Heart right ventricle (tissue), 16 donors: ENCODE measurements at places on chromosomes 16 and 17. TPM values are rescaled to one million over a fixed set of nuclear protein-coding genes. Genes with fewer than 3 reads are reported as not detected.
A peak's percentile ranks its signal among the peaks of the same experiment; 100 is the strongest.

DNA sequence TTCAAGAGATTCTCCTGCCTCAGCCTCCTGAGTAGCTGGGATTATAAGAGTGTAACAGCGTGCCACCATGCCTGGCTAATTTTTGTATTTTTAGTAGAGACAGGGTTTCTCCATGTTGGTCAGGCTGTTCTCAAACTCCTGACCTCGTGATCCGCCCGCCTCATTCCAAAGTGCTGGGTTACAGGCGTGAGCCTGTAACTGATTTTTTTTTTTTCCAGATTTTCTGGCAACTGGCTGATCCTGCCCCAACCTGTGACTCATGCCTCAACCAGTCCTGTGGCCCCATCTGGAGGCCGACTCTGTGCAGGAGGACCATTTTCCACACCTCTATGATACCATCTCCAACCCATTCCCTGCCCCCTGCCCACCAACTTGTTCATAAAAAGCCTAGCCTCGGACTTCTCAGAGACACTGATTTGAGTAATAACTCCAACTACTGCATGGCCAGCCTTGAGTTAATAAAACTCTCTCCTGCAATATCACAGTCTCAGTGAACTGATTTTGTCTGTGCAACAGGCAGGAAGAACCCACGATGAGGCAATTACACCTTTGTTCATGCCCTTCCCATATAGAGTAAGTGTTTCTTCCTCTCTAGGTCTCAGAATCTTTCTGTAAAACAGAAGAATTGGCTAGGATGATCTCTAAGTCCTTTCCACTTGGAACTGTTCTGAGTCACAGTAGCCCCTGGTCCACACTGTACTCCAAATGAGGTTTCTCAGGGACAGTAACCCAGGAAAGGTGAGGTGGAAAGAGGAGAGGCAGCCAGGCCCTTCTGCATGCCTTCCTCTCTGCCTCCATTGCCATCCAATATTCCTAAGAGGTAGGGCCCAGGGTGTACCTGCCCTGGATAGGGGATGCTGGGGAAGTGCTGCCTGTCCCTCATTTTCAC, 8.8 kb upstream of the CNOT1 start:
- H3K4me3 ChIP-seq, result no peak overlapping the region
- H3K27me3 ChIP-seq, result no peaks in the 10 kb centered on the region
- H3K27ac ChIP-seq, result no peak overlapping the region
- peak; percentile 14 for DNase-seq

- no peak overlapping the region for H3K27ac ChIP-seq
- H3K4me1 ChIP-seq, result peaks cover 1% of the 10 kb centered on the region
- no peaks in the 10 kb centered on the region for H3K27me3 ChIP-seq
- no peaks in the 10 kb centered on the region for H3K36me3 ChIP-seq
- DNase-seq, result no peak
- no peak overlapping the region for H3K4me3 ChIP-seq
Observed at GRCh38 chr16:85477801-85478363, 135.2 kb upstream of the GSE1 start.

- no peak overlapping the region for H3K4me3 ChIP-seq
- DNase-seq, result no peak
- no peaks in the 10 kb centered on the region for H3K36me3 ChIP-seq
- H3K27ac ChIP-seq, result no peak overlapping the region
- H3K4me1 ChIP-seq, result peaks cover 36% of the 10 kb centered on the region
- no peaks in the 10 kb centered on the region for H3K27me3 ChIP-seq
Observed at GRCh38 chr16:84141143-84141670, 3.8 kb downstream of the HSDL1 start.

- peaks cover 26% of the 10 kb centered on the region for H3K4me1 ChIP-seq
- H3K4me3 ChIP-seq, result no peak overlapping the region
- H3K27ac ChIP-seq, result no peak overlapping the region
- H3K27me3 ChIP-seq, result peaks cover 100% of the 10 kb centered on the region
Observed at GRCh38 chr16:86499440-86499786, 10.9 kb upstream of the FOXF1 start.

DNA sequence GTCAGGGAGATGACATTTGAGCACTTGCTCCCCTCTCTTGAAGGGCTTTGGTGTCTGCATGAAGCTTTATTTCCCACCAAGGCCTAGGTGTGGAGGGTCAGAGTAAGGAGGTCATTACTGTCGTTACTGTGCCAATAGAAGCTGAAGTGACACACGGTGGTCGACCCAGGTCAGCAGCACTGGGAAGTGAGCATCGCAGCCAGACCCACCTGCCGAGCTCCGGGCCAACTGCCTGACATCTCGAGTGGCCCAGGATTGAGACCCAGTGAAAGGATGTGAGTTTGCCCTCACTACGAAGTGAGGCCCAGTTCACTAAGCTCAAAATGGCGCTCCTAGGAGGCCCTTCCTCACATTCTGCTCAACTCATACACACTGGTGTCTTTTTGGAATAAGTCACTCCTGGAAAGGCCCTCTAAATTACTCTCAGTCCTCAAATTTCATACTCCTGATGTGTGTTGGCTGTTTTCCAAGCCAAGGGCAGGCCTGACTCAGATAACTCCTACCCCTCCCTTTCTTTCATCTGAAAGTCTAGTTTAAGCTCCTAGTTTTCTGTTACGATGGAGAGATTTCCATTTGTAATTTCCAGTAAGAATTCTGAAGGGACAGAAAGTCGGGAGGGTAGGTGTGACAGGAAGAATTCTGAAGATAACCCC, 200.4 kb downstream of the LGALS9B start:
- peaks cover 6% of the 10 kb centered on the region for H3K4me1 ChIP-seq
- H3K27ac ChIP-seq, result no peak overlapping the region
- H3K4me3 ChIP-seq, result no peak overlapping the region
- no peak for DNase-seq
- peaks cover 7% of the 10 kb centered on the region for H3K36me3 ChIP-seq

DNA sequence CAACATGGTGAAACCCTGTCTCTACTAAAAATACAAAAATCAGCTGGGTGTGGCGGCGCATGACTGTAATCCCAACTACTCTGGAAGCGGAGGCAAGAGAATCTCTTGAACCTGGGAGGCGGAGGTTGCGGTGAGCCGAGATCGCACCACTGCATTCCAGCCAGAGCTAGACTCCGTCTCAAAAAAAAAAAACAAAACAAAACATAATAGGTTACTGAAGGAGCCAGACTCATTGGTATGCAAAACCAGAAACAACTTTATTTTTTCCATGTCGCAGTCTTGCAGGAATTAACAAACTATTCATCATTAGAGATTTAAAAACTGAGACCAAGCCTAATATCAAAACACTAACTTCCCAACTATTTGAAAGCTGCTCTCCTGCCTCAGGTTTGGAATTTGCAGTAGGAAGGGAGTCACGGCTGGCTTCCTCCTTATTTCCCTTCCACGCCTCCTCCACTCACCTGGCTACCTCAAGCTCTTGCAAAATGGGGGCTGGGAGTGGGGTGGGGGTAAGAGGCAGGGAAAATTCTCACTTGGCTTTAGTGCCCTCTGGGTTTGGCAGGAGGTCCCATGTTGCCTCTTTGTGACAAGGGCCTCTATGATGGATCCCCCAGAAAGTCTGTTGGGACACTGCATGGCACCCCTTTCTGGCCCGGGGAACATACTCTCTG, 34.1 kb upstream of the MYH10 start:
- H3K27ac ChIP-seq, result no peak overlapping the region
- no peaks in the 10 kb centered on the region for H3K36me3 ChIP-seq
- no peak overlapping the region for H3K4me3 ChIP-seq
- H3K27me3 ChIP-seq, result no peaks in the 10 kb centered on the region

DNA sequence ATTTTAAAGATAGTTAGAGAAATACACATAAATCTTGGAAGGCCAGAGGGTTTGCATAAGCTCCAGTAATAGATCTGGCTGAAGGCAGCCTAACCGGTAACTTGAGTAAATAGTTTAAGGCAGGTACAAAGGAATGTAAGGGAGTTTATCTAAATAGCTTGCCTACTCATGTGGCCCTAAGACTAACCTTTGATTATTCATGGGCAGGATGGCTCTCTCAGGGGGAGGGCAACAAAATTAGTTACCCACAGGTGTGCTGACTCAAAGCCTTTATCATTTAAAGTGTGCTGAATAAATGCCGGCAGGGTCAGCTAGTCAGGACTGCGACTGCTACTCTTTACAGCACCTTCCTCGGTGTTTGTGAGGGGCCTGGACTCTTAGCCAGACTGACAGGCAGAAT, 761.3 kb upstream of the KIF2B start:
- H3K36me3 ChIP-seq, result no peaks in the 10 kb centered on the region
- no peaks in the 10 kb centered on the region for H3K27me3 ChIP-seq
- DNase-seq, result no peak
- H3K27ac ChIP-seq, result no peak overlapping the region

DNA sequence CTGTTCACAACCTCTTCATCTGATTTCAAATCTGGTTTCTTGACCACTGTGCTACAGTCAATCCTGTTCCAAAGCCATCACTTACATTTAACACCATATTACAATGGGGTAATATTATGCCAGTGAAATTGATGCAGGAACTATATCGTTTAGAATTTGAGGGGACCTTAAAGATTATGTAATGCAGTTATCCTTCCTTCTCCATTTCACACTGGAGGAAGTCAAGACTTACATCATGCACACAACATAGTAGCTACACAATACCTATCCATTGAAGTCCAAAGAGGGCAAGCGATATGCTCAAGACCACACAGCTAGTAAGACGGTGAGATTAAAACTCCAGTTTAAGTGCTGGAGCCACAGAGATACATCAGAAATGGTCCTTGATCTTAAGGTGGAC, 16.8 kb downstream of the NOG start:
- no peak overlapping the region for H3K27ac ChIP-seq
- no peaks in the 10 kb centered on the region for H3K4me1 ChIP-seq
- H3K27me3 ChIP-seq, result peaks cover 9% of the 10 kb centered on the region
- no peaks in the 10 kb centered on the region for H3K36me3 ChIP-seq

GRCh38 chr16:84739349-84740124, 39.7 kb downstream of the USP10 start:
- H3K36me3 ChIP-seq, result peaks cover 16% of the 10 kb centered on the region
- H3K4me1 ChIP-seq, result peaks cover 5% of the 10 kb centered on the region
- no peak overlapping the region for H3K4me3 ChIP-seq
- no peak overlapping the region for H3K27ac ChIP-seq
- no peak for DNase-seq

DNA sequence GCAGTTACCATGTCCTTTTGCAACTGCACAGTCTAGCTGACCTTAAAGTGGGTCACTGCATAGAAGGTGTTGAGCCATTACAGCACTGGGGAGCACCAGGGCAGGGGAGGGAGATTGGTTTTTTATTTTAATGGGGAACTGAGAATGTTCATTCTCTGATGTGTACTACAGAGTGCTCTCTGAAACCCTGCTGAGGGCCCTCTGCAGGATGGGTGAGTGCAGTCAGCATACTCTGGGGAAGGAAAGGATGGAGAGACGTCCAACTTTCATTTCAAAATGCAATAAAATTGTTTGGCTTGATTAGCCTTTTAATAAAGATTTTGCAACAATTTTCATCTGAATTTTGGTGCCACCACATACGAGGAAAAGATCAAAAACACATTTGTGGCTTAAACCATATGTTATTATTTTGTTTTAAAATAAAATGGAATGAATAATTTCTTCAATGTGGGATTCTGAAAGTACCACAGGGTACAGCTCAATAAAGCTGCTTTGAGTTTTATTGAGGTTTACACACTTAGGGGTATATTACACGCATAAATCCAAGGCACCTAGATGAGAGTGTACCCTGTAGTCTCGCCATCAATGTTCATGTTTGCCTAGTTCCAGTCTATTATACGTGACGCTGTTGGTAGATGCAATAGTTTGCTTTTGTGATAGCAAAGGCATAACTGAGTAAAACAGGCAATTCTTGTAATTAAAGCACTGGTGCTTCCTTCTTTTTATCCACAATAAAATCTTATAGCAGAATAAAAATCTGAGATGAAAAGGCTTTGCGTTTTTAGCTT, 73.5 kb downstream of the SNX11 start:
- peaks cover 46% of the 10 kb centered on the region for H3K27me3 ChIP-seq
- no peak for DNase-seq
- no peak overlapping the region for H3K27ac ChIP-seq
- H3K4me1 ChIP-seq, result no peaks in the 10 kb centered on the region
- H3K4me3 ChIP-seq, result no peak overlapping the region

DNA sequence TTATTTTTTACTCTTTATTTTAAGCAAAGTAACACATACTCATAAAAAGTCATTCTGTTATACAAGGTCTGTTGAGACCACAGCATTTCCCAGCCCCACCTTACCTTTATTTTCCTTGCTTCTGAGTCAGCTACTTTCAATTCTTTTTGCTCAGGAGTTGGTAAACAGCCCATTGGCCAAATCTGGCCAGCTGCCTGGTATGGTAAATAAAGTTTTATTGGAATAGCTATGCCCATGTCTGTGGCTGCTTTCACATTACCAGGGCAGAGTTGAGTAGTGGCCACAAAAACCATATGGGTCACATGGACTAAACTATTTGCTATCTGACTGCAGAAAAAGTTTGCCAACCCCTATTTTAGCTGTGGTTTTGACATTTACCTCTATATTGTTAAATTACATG, 3.4 kb upstream of the NSRP1 start:
- no peak overlapping the region for H3K4me3 ChIP-seq
- H3K27ac ChIP-seq, result no peak overlapping the region
- no peaks in the 10 kb centered on the region for H3K36me3 ChIP-seq
- peaks cover 7% of the 10 kb centered on the region for H3K4me1 ChIP-seq
- no peak for DNase-seq

DNA sequence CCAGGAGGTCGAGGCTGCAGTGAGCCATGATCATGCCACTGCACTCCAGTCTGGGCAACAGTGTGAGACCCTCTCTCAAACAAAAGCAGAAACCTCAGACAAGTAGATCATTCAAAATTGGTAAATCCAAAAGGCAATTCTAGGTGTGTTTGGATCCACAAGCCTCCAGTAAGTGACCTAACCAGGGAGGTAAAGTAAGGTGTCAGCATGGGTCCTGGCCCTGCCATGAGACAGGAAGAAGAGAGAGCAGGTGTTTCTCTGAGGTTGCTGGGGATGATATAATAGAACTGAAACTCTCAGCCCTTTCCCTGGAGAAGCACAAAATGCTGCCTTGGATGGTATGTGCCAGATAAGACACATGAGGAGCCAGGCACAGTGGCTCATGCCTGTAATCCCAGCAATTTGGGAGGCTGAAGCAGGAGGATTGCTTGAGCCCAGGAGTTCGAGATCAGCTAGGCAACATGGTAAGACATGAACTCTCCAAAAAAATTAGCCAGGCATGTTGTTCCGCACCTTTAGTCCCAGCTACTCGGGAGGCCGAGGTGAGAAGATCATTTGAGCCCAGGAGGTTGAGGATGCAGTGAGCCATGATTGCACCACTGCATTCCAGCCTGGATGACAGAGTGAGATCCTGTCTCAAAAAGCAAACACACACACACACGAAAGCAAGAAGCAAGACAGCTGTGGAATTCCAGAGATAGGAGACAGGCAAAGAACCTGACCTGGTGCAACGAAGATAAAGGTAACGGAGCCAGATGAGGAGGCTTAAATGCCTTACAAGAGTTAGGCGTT, 6.5 kb downstream of the TM4SF5 start:
- H3K4me1 ChIP-seq, result no peaks in the 10 kb centered on the region
- no peak for DNase-seq
- H3K36me3 ChIP-seq, result no peaks in the 10 kb centered on the region
- H3K27me3 ChIP-seq, result peaks cover 55% of the 10 kb centered on the region

The KCNJ2 gene
- 35.0 TPM for total RNA-seq

The EPX gene
- total RNA-seq, result not detected

The NUPR1 gene
- 18.7 TPM for total RNA-seq

The DYNLL2 gene
- 87.4 TPM for total RNA-seq
